ENCODE measurements at places on chromosomes 7 and 10. TPM values are rescaled to one million over a fixed set of nuclear protein-coding genes. Genes with fewer than 3 reads are reported as not detected.

Gene SVIL
- polyA plus RNA-seq, result 5.1 TPM

Gene OGDHL
- polyA plus RNA-seq, result 0.16 TPM

Gene PNLIPRP2
- polyA plus RNA-seq, result not detected

Gene LEP
- polyA plus RNA-seq, result 0.05 TPM

Gene THSD7A
- 0.06 TPM for polyA plus RNA-seq

Gene IRF5
- 0.36 TPM for polyA plus RNA-seq

Gene GNAI1
- 51.6 TPM for polyA plus RNA-seq

Gene SORCS3
- not detected for polyA plus RNA-seq

Gene AQP1
- polyA plus RNA-seq, result 3.9 TPM

Gene BAG3
- polyA plus RNA-seq, result 19.8 TPM

Gene BTBD16
- not detected for polyA plus RNA-seq

Gene ADAM12
- polyA plus RNA-seq, result 8.6 TPM

Gene FOXI2
- polyA plus RNA-seq, result not detected

Gene GARIN1A
- 0.67 TPM for polyA plus RNA-seq

Gene GNB2
- 172 TPM for polyA plus RNA-seq

Gene CALHM1
- not detected for polyA plus RNA-seq

Gene ATG9B
- 0.15 TPM for polyA plus RNA-seq

Gene ZP3
- 1.6 TPM for polyA plus RNA-seq

Gene CARD11
- polyA plus RNA-seq, result not detected

Gene BICC1
- polyA plus RNA-seq, result 32.1 TPM

Gene ZNF25
- polyA plus RNA-seq, result 9.2 TPM

Gene VAX1
- polyA plus RNA-seq, result 0.23 TPM

Gene OPN1SW
- polyA plus RNA-seq, result not detected

Gene ANKRD7
- polyA plus RNA-seq, result not detected

Gene FEZF1
- not detected for polyA plus RNA-seq

Gene NXPH1
- polyA plus RNA-seq, result not detected
